ENCODE measurements at places on chromosomes 7 and 10.

DNA sequence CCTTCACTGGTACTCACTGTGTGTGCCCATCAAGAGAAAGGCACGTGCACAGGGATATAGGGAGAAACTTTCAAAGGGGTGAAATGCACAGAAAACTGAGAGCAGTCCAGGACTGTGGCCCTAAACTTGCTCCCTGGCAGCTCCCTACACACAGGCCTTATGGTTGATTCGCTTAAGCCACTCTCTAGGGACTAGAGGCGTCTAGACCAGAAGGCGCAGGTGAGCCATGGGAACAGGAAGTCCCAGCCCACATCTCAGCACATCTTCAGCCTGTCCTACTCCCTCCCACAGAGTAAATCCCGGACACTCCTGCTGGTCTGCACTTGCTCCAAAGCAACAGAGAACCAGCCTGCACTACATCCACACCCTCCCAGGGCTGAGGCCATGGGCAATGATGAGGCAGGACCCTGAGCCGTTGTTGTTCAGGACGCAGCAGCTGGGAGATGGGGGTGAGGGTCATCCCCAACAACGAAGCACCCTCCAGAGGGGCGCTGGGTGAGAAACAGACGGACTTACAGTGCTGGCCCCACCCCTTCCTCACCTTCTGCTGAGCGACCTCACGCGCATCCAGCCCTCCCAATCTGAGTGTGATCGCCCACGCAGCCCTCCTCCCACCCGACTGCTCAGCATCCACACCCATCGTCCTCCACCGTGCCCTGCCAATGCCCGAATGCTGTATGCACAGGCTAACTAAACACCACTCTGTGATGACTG, 109.3 kb downstream of the TNS3 start:
- no peak for DNase-seq

GRCh38 chr7:107614425-107614824, 34.4 kb downstream of the BCAP29 start:
- DNase-seq: no peak

GRCh38 chr7:30335763-30336487, 51.5 kb downstream of the ZNRF2 start:
- DNase-seq: no peak

- DNase-seq: no peak
These were observed 78.4 kb downstream of the PON1 start for GRCh38 chr7:95245828-95246500.

DNA sequence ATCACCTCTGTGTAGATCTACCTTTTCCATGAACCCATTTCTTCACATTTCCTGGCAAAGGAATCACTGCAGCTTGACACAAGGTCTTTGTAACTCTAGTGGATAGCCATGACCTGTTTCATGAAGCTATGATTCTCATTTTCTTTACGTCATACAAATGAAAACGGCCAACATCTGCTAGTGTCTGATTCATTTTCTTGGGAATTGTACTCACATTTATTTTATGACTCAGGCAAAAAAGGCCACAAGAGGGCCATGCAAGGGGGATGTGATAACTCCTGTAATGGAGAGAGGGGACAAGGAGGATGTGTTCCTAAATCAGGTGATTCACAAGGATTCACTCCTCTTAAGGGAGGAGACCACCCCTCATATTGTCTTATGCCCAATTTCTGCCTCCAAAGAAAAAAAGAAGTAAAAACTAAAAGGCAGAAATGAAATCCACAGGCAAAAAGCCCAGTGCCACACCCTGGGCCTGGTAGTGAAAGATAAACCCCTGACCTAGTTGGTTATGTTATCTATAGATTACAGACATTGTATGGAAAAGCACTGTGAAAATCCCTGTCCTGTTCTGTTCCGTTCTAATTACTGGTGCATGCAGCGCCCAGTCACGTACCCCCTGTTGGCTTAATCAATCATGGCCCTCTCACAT, 249.9 kb downstream of the IPMK start:
- DNase-seq: no peak

DNA sequence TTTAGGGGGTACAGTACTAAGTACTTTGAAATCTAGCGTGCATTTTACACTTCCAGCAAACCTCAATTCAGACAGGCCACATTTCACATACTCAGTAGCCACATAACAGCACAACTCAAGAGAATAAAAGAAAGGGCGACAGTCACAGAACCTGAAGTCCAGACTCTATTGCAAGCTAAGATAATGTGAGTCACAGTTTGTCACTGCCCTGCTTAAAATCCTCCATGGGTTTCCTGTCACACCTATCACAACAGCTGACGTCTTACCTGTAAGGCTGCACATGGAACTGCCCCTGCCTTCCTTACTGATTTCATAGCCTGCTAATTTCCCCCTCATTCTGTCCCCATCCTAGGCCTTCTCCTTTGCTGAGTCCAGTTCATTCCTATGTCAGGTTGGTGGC, 16.1 kb upstream of the CDK14 start:
- no peak for DNase-seq

GRCh38 chr10:106903180-106903579, 261.3 kb downstream of the SORCS1 start:
- no peak for DNase-seq

DNA sequence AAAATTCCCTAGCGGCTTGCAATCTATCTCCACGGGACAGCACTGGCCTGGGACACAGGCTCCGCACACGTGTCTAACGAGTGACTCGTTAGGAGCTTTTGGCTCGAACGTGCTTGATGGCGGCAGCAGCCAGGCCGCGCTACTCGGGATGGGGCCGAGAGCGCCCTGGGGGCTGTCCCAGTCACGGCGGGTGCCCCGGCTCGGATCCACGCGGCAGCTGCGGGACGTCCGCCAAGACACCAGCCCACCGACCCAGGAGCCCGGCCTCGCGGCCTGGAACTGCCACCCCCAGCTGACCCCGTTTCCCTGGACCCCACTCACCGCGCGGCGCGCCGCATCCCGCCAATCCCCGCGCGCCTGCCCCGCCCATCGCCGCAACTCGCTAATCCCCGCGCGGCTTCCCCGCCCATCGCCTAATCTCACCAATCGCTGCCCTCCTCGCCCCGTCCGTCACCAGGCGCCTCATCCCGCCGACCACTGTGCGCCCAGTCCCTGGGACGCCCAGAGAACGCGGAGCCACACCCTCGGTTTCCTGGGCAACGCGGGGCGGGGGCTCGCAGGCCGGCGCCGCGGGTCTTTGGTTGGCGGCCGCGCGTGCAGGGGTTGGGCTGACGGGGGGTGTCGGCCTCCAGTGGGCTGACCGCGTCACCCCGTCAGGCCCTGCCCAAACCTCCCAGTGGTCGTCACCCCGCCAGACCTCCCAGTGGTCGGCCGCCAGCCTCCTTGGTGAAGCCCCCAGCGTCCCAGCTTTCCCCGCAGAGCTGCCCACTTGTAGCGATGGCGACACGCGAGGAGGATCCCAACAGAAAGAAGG, at the start of gene POLD2:
TSS of gene POLD2 (minus strand) at position 359 of the 814 bp plus-strand sequence. CDS start 1,495 bp downstream, outside the sequence.
- peak; percentile 96 for DNase-seq

- no peak for DNase-seq
These were observed 217.5 kb downstream of the SDK1 start for GRCh38 chr7:3518546-3518945.

GRCh38 chr7:70782796-70783195, 349.1 kb upstream of the GALNT17 start:
- DNase-seq: no peak

DNA sequence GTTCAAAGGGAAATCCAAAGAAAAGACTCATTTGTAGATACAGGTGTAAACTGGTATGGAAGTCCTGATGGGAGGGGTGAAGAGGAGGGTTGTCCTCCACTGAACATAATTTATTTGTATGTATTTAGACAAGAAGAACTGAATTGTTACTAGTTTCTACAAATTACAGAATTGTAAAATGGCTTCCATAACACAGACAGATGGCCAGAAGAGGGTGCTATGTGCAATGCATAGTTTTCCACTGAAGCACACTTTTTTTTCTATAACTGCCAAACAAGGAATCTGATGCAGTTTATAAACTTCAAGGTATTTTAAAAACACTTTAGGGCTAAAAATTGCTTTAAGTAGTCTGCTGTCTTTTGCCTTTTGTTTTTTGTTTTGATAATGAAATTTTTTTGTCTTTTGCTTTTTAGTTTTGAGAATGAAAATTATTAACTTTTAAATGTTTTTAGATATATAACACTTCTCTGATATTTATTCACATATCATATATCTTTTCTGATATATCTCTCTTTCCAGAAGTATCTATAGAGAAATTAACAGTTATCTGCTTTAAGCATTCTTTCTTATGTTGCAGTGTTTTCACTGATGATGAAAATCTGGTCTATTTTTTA, 58.5 kb downstream of the PHYHIPL start:
- no peak for DNase-seq

GRCh38 chr10:63561341-63561740, 40.1 kb downstream of the REEP3 start:
- DNase-seq: no peak

DNA sequence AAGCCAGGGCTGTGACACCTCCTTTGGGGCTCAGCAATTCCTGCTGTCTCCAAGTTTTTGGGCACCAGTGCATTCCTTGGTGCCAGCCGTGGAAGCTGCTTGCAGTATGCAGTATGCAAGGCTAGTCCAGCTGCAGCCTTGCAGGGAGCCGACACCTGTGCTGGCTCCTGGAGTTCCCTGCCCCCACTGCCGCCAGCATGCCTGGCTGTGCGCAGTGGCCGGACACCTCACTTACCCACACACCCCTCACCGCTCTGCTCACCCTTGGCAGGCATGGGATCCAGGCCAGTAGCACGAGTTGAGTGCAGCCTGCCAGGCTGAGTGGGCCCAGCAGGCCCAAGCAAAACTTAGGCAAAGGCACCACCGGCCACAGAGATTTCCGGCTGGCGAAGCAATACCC, 77.4 kb downstream of the SAMD9 start:
- DNase-seq: no peak

DNA sequence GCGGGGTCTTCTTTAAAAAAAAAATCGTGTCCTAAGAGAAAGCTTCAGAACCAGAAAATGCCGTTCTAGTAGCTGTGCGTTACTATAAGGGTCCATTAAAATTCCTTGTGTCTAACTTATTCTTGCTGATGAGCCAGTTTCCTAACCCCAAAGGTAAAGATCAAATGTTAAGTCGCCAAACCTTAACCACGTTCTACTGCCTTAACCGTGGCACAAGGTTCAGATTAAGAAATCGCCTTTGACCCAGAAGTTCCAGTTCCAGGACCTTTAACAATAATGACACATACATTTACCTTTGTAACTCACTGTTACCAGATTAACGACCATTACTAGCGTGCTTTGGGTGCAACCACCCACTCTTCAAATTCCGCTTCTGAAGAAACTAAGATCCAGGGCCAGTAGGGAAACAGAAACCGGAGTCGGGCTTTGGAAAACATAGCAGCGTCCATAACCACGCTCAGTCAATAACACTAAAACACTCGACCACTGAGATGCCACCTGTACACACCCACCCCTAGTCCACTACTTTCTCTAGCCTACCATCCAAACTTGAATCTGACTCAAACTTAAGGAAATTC, 620 bp downstream of the BET1 start:
- DNase-seq: no peak

- DNase-seq: peak; percentile 35
These were observed 679 bp downstream of the LRRC20 start for GRCh38 chr10:70381471-70382421.

- no peak for DNase-seq
These were observed 156.8 kb upstream of the MAGI2 start for GRCh38 chr7:79610313-79610712.

GRCh38 chr10:109895095-109895818, 28.1 kb downstream of the XPNPEP1 start:
- no peak for DNase-seq

- DNase-seq: no peak
These were observed 67.2 kb upstream of the CTBP2 start for GRCh38 chr10:125227546-125227945.

GRCh38 chr7:107551936-107552335, 11.8 kb downstream of the COG5 start:
- no peak for DNase-seq

GRCh38 chr10:69092959-69093850, 5.3 kb downstream of the SRGN start:
- peak; percentile 43 for DNase-seq

DNA sequence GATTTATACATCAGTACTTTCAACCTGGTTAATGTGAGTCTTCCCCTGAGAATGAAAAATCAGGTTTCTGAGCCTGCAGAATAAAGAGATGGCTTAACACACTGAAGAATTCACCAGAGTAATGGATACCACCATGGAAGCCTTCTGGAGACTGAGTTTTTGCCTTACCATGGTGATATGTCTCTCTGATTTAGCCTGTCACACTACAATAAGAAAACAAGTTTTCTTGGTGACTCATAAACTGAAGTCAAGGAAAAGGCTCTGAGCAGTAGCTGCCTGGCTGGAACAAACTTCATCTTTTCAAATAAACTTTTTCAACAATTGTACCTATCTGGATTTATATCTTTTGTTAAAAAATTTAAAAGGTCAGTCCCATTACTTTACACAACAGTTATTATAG, 229.0 kb downstream of the PRPF18 start:
- DNase-seq: no peak

GRCh38 chr10:124155781-124156435, 62.5 kb upstream of the CHST15 start:
- DNase-seq: no peak

DNA sequence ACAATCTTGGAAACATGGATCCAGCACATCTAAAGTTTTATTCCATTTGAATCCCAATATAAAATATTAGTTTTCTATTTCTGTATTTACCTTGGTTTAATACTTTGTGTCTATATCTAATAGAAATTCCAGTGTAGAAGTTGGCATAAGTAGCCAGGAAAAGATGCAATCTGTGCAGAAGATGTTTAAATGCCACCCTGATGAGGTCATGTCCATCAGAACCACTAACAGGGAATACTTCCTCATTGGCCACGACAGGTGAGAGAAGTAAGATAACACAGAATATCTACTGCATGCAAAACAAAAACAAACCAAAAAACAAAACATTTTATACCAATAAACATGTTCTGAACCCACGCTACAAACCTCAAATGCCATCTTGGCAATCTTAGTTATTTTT, 15.7 kb downstream of the PLEKHS1 start:
- no peak for DNase-seq

- DNase-seq: no peak
These were observed 446.0 kb upstream of the SEMA3A start for GRCh38 chr7:84640637-84641036.
